ENCODE measurements at places on chromosomes 12 and 14.

DNA sequence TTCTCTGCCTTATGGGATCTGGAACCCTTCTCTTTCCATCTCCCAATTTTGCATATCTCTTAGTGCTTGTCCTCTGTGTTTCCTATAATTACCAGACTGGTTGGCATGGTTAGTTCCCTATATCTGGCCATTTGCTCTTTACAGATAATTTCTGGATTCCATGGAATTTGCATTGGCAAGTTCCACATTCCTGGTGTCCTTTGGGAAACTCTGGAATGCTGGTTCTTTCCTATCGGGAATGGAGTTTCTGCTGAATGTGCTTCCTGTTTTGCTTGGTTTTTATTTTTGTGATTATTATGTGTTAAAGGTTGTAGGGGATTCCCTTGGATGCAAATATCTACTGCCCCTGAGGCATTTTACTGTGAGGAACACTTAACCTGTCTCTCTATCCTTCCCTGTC is 193.0 kb upstream of the BTG1 start:
- no peak for DNase-seq

- DNase-seq = no peak
Measured at GRCh38 chr14:104871145-104871655, 6.1 kb downstream of the CEP170B start.

- no peak for DNase-seq
Measured at GRCh38 chr12:58095002-58095401, 153.6 kb downstream of the ATP23 start.

- no peak for DNase-seq
Measured at GRCh38 chr14:51873221-51873893, 12.9 kb downstream of the GNG2 start.

DNA sequence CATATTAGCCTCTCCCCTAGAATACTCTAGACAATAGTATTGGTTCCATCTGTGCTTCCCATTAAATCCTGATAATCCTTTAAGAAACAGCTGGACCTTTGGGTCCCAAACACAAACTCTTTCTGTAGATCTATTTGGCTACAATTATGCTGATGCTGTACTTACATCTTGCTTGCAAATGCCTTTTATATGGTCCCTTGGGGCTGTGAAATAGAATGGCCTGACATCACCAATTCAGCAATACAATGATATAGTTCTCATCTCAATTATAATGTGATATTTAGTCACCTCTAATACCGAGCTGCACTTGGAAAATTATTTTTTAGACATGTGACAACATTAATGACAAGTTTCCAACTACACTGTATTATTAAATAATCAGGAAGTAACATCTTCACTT is 261.5 kb downstream of the SOX5 start:
- DNase-seq = no peak

DNA sequence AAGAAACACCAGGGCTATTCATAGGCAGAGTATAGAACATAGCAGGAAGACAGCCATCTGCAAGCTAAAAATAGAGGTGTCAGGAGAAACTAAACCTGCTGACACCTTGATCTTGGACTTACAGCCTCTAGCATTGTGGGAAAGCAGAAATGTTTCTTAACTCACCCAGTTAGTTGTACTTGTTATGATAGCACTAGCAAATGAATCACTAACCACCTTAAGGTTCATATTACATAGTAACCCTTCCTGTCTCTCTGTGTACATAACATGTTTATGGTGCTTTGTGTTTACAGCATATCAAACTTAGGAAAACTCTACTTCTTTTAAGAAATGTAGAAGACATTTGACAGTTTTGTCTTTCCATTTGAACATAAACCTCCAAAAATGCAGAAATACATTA is 1031.3 kb downstream of the FSCB start:
- DNase-seq = no peak

GRCh38 chr12:27781680-27782079 is 1.6 kb upstream of the MANSC4 start:
- no peak for DNase-seq
